ENCODE measurements at places on chromosomes 12 and 14.

DNA sequence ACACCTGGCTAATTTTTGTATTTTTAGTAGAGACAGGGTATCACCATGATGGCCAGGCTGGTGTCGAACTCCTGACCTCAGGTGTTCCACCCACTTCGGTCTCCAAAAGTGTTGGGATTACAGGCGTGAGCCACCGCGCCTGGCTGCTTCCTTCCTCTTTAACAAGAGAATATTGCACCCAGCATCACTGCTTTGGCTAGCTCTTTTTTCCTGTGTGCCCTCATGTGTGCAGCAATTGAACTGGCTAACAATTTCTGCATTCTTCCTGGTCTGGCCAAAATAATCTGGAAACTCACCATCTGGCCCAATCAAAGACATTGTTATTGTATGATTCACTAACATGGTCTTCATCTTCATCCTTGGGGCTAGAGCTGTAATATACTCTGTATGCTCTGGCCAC lies 2.7 kb upstream of the ASB8 start:
- DNase-seq, result no peak

DNA sequence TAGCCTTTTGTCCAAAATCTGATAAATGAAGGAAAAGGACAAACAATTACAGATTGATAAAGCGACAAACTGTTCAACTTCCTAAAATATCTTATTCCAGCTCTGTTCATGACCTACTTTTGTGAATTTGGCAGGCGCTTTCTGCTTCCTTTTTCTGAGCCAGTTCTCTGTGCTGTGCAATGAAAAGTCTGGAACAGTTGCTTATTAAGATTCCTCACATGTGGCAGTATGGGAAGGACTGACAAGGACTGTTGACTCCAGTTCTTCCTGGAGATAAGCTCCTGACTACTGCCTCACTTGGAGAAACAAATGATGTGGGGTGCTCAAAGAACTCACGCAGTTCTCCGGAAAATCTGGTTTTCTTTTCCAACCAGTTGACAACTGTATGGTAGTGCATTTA lies 58.3 kb upstream of the ANP32D start:
- no peak for DNase-seq

DNA sequence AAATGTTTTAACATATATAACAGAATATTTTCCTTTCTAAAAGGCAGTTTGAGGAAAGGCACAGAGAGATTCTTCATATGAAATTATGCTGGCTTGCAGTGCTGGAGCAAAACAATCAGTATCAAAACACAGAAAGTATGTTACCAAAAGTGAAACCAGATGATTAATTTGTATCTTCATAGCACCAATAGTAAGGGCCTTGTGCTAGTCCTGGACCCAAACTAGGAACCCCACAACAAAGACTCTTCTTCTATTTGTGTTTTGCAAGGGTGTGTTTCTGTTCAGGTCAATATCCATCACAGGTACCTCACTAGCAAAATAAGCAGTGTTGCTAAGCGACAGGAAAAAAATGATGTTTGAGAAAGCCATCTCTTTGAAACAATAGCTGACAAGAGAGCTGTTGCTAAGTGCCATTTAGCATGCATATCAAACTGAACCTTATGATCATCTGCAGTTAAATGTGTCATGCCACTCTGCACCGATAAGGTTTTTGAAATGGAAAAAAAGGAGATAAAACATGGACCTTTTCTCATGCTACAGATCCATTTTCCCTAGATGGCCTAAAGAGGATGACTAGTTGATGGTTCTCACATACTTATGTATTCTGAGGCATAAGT lies 196.2 kb upstream of the ALG10 start:
- no peak for DNase-seq

GRCh38 chr12:65157091-65157490 lies 12.3 kb upstream of the LEMD3 start:
- no peak for DNase-seq

- no peak for DNase-seq
These were observed 36.3 kb downstream of the PRKAB1 start for GRCh38 chr12:119704065-119704747.

GRCh38 chr14:81144824-81145603 lies 75.7 kb downstream of the GTF2A1 start:
- DNase-seq, result no peak

GRCh38 chr14:49997991-49998390 lies 105.1 kb downstream of the ARF6 start:
- no peak for DNase-seq

GRCh38 chr14:51564986-51565604 lies 86.6 kb upstream of the FRMD6 start:
- DNase-seq, result no peak

GRCh38 chr14:71049435-71050133 lies 142.3 kb downstream of the PCNX1 start:
- DNase-seq, result no peak

DNA sequence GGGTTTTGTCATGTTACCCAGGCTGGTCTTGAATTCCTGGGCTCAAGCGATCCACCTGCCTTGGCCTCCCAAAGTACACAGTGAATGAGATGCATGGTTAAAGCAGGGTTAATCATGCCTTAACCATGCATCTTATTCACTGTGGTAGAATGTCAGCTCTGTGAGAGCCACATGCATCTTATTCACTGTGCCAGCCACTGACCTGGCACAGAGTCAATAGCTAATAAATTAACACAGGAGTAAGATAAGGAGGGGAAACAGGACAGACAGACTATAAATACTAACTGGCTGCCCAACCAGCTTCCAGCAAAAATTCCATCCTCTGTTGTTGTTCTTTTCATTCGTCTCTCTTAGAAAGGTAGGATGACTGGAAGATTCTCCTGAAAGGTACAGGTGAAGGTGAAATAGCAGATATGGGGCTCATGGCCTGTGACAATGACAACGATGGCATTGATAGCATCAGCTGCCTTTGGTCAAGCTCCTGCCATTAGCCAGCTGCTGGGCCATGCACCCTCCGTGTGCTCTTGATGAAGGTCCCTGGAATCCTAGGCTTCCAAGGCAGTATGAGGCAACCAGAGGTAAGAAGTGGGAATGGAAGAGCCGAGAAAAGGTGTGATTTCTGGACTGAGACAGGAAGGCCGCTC lies 76.6 kb downstream of the ZNF664 start:
- DNase-seq, result no peak

DNA sequence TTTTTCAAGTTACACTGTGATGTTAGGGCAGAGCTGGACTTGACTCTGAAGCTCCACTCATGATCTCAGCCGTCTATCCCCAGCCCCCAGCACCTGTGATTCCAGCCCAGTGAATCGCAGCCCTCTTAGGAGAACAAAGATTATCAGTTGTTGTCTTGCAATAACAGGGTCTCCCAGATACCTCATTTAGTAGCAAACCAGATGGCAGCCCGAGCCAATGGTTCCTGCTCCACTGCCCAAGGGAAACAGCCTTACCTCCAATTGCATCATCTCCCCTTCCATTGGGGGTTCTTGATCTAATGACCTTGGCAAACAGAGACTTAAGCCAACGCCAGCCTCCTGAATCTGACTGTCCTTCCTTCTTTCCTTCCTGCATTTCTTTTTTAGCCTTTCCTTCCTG lies 371.2 kb downstream of the BCL11B start:
- no peak for DNase-seq

Data from activated CD4-positive, alpha-beta T cell treated with anti-CD3 and anti-CD28 coated beads, Interleukin-2, amount 50 U/mL, for 24 hours (primary cell).